Psoas muscle (tissue), 8 donors: ENCODE measurements at places on chromosomes 16 and 17. TPM values are rescaled to one million over a fixed set of nuclear protein-coding genes. Genes with fewer than 3 reads are reported as not detected.

The CNTNAP4 gene
- 0.03 TPM for polyA plus RNA-seq

The GAST gene
- polyA plus RNA-seq: not detected

The SERPINF2 gene
- polyA plus RNA-seq: 3.7 TPM

The CCL4L2 gene
- polyA plus RNA-seq: not detected

The NHLRC4 gene
- polyA plus RNA-seq: 0.27 TPM

The GNG13 gene
- not detected for polyA plus RNA-seq

The RSKR gene
- 4.7 TPM for polyA plus RNA-seq

- no peak for DNase-seq
Observed at GRCh38 chr16:10946308-10946707, 1.9 kb downstream of the CLEC16A start.

- DNase-seq: no peak
Observed at GRCh38 chr17:74892974-74893911, at the start of gene FADS6. Gene FADS6 (minus strand): TSS chr17:74893633. CDS start chr17:74893595, 38 bp downstream.

DNA sequence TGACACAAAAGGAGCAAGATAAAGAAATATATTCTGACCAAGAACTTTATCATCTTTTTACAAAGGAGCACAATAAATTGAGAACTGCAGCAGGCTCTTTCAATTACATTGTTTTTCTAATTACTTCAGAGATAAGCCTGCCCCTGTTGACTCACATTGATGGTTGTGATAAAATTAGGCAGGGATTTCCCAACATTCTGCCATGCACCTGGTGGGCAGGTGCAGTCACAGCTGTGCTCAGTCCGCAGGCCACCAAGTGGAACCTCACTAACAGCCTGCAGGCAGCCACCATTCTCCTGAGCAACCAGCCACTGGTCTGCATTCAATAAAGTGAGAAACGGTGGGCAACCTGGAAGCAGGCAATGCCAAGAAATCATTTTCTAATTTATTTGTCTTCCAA lies 5.1 kb downstream of the FANCA start:
- no peak for DNase-seq

- peak; percentile 64 for DNase-seq
Observed at GRCh38 chr17:40122136-40122998, 596 bp downstream of the MSL1 start.

- DNase-seq: no peak
Observed at GRCh38 chr16:71423865-71424264, 18.0 kb downstream of the TLE7 start.

GRCh38 chr17:82013772-82014321 lies 8.8 kb downstream of the CENPX start:
- no peak for DNase-seq

DNA sequence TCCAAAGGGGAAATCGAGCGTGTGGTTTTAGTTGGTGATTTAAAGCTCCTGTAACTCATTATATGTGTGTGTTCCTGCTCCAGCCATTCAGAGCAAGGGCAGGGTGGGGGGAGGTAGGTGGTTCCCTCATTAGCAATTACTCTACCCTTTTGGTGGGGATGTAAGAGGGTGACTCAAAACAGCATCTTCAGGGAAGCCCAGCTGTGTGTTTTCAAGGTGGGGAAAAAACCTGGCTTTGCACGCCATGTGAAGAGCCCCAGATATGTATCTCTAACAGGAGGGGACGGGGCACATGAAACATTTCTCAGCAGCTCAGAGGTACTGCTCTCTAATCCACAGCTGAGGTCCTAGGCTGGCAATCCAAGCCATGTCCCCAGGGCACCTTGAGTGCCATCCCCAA lies 241.3 kb upstream of the ZFHX3 start:
- no peak for DNase-seq

GRCh38 chr17:36691606-36692005 lies 90.2 kb downstream of the MRM1 start:
- no peak for DNase-seq

DNA sequence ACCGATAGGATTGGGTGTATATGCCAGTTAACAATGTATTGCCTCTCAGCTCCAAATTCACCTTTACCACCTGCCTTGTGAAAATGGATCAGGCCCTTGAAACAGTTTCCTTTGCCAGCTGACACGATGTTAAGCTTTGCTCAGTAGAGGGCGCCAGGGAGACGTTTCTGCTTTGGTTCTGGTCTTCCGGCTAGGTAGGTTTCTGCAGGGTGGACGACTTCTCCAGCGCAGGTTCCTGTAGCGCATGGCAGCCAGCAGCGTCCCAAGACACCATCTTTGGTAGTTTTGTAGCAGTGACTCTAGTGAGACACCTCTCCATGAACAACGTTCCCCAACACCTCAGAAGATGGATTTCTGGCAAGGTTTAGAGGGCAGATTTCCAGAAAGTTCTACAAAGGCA lies 24.0 kb downstream of the SYCE1L start:
- no peak for DNase-seq

DNA sequence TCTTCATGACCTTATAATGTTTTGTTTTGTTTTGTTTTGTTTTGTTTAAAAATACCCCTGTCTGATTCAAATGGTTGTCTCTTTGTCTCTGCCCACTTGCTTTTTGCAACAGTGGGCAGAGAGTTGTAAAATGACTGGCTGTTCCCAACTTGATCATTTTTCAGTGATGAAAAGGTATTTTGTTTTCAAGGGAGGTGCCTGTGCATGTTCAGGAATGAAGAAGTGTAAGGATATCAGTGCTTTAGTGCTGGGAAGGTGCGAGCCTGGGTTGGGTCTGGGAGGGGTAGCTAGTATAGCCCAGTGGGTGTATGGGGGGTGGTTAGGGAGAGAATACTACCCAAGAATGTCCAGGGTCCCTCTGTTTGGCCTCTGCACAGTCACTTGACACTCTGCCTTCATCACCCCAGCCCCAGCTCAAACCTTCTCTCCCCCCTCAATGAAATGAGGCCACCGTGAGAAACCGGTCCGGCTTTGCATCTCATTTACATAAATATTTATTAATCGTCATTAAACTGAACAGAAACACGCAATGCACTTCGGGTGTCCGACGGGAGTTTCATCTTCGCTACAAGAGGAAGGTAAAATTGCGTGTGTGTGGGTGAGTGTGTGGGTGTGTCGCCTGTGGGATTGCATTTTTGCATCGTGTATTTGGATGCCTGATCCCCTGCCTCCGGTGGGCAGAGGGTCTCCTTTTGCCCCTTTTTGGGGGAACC lies 4.3 kb downstream of the NEUROD2 start:
- DNase-seq: no peak
